ENCODE measurements at places on chromosomes 6 and 20.

DNA sequence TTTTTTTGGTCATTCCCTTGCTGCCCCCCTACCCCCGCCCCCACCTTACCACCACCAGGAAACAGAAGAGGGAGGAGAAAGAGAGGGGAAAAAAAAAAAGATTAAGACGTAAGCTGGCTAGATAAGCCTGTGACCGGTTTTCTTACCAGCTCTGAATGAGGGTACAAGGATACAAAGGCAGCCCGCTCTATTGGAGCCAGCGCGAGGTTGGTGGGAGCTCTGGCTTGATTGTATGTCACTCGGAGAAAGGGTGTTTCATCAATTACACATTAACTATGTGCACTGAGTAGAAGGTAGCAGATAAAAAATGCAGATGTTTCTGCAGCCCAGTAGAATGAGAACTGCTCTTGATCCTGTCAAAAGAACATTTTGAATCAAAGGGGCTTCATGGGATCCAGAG, 28.6 kb upstream of the OLIG3 start:
- no peak for DNase-seq

GRCh38 chr6:17703256-17703694, 3.5 kb downstream of the NUP153 start:
- DNase-seq = peak; percentile 69

DNA sequence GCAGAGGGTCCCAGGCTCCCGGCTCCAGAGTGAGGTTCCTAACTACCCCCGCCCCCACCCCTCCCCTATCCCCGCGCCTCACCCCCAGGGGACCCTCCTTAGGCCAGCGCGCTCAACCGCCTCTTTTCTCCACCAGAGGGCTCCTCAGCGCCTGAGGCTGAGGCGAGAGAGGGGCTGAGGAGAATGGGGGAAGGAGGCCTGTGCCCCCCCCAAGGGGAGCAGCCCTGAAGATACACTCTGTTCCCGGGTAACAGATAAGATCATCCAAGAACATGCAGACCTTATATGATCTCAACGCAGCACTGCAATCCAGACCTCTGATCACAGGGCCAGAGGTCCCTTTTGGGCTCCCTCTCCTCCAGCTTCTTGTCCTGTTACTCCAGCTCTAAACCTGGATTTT, 43.3 kb upstream of the MRPS10 start:
- peak; percentile 22 for DNase-seq

GRCh38 chr6:164924674-164925073, 384.7 kb downstream of the C6orf118 start:
- no peak for DNase-seq

GRCh38 chr20:35091816-35092523, 637 bp downstream of the TRPC4AP start:
- DNase-seq = peak; percentile 26

DNA sequence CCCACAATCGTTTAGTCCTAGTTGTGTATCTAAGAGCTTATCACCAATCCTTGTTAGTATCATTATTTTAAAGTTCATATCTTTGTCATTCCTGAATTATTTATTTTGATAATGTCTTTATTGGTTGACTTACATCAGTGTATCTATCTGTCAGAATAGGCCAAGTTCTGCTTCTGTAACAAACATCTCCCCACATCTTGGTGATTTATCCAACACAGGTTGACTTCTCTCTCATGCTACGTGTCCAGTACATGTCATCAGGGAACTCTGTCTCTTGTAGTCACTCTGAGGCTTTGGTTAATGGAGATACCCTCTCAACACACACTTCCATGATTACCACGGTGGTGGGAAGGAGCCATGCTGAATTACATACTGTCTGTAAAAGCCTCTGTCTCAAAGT, 38.4 kb downstream of the BANF2 start:
- DNase-seq = no peak

- no peak for DNase-seq
Observed at GRCh38 chr6:14353281-14353680, 235.7 kb downstream of the CD83 start.

GRCh38 chr20:3915691-3916090, 26.5 kb downstream of the PANK2 start:
- DNase-seq = no peak

GRCh38 chr6:110277100-110277665, 81.0 kb downstream of the METTL24 start:
- DNase-seq = no peak

DNA sequence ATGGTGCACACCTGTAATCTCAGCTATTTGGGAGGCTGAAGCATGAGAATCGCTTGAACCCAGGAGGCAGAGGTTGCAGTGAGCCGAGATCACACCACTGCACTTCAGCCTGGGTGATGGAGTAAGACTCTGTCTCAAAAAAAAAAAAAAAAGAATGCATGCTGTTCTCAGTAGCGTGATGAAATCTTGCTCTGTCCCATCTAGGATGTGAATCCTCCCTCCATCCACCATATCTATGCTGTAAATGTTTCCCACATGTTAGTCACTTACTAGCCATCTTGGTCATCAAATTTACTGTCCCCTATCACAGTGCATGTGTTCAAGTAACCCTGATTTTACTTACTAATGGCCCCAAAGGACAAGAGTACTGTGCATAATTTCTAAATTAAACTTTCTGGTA, 315.4 kb upstream of the TBX18 start:
- no peak for DNase-seq

GRCh38 chr6:78910591-78911171, 43.3 kb downstream of the IRAK1BP1 start:
- DNase-seq = peak; percentile 40

DNA sequence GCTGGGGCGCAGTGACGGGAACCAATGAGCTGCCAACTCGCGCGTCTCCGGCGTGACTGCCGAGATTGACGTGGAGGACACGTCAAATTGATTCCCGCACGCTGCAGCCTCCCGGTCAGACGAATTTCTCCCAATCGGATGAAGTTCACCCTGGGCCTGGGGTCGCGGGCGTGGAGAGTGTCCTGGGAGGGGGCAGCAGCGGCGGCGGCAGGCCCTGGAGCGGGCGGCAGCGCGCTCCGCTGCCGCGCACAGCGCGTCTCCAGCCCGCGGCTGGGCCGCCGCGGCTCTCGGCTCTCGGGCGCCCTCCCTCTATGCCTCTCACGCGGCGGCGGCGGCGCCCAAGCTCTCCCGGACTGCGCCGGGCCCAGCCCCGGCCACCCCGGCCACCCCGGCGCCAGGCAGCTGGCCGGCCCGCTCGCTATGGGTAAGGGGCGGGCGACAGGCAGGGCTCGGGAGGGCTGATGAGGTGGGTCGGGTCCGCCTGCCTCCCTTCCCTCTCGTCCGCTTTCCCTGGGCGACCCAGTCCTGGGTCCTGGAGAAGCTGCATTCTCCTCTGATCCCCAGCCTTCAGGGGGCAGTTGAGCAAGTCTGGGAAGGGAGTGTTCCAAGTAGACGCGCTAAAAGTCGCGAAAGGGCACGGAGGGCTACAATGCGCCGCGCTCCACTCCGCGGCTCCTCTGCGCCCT, at the start of gene PAX1:
PAX1 (plus strand) TSS at position 90 of the 686 bp plus-strand sequence; CDS start at position 139, 49 bp downstream.
- no peak for DNase-seq

DNA sequence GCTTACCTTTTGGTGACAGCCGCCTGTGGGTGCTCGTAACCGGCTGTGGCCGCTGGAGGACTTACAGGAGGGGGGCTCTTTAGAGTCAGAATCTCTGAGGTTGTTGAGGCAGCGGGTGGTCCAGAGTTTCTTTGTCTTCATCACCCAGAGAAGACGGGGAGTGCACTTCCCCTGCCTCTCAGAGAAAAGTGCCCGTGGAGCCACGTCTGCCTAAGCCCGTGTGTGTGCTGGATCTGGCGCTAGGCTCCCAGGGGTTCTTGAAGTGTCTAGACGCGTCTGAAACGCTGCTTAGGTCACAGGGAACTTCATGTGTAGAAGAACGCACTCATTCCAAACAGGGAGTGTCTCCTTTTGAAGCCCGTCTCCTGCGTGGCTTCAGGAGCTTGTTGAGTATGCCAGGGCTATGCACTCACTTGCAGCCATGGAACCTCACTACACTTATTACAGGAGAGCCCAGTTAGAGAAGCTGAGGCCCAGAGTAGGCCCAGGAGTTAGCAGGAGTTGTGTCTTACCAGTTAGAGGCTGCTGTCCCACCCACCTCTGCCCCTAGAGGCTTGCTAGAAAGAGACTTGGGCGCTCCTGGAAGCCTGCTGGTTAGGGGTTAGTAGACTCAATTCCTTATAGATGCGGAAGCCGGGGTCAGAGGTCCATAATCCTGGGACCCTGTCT, 1.3 kb downstream of the LSM14B start:
- DNase-seq = no peak

DNA sequence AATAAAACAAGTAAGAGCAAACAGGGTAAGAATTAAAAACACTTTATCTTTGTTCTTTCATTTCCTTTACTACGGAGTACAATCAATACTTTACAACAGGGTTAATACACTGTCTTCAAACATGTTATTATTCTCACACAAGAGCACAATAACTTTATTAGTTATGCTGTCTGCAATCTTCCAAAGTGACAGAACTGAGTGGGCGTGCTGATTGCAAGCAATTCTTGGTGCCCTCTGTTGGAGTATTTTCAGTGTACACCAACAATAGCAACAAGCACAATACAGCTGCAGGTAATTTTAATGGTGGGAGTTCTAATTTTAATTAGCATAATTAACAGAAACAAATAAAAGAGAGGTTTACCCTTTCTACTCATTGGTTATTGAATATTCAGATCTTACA, 33.9 kb upstream of the PTPRK start:
- no peak for DNase-seq

DNA sequence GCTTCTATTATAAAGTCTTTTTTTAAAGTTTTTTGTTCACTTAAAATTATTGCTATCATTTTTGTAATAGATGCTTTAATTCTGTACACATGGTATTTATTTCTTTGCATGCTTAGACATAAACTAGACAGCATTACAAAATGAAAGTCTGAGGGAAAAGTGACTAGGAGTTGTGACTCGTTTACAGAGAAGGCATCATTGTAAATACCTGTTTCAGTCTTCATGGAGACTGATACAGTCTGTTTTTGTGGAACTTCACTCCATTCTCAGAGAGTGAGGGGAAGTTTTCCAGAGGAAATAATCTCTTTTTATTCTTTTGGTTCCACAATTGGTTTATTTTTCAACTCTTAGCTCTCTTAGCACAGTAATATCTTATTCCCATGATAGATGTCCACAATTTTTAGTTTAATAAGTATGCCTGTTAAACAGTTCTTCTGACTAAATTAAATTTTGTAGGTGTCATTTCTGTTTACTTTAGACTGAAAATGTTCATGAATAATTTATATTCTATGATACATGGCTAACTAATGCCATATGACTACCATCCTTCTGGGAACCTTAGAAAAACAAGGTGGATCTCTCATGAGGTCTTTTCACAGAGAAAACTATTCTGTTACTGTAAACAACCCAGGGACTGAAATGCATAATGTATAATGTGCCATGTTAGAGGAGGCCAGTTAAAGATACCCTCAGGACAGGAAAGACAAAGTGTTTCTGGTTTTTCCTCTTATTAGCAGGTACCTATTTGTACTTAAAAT, 69.2 kb downstream of the MYO6 start:
- DNase-seq = no peak

DNA sequence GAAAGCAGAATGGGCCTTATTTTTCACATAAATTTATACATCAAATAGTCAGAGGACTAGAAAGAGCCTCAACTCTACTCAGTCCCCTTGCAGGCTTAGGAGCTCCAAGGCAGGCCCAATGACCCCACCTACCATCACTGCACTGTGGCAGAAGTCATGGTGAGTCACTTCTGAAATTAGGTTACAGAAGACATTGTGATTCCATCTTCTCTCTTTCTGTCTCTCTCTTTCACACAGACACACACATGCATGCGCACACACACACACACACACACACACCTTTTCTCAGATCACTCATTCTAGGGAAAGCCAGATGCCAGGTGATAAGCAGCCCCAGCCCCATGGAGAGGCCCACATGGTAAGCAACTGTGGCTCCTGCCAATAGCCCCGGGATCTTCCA, 103.8 kb downstream of the C6orf118 start:
- DNase-seq = no peak

DNA sequence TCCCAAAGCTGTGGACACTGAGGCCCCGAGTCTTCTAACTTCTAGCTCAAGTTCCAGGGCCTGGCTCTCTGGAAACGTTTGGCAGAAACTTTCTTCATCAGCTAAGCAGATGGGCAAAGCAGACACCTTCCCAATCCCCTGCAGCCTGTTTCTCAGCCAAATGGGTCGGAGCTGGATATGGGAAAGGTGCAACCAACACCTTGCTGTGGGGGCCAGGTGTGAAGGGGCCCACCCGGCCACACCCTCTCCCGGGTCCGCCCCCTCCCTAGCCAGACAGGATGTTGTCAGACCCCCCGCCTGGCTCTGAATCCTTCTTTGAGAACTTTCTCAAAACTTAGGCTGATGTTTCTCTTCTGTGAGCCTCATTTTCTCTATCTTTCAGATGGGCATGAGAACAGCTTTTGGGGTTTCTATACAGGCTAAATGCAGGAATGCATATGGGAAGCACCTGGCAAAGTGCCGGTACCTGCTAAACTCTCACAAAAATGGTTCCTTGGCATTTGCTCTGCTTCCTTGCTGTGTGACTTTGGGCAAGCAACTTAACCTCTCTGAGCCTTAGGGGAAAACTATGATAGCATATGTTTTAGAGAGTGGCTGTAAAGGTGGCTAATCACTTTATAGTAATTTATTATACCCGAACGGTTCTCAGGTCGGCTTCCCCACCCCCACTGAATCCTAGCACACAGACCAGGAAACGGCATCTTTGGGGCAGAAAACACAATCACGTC, 1.8 kb downstream of the SNAI1 start:
- DNase-seq = no peak

- no peak for DNase-seq
Observed at GRCh38 chr6:128235556-128235955, 284.8 kb downstream of the PTPRK start.

DNA sequence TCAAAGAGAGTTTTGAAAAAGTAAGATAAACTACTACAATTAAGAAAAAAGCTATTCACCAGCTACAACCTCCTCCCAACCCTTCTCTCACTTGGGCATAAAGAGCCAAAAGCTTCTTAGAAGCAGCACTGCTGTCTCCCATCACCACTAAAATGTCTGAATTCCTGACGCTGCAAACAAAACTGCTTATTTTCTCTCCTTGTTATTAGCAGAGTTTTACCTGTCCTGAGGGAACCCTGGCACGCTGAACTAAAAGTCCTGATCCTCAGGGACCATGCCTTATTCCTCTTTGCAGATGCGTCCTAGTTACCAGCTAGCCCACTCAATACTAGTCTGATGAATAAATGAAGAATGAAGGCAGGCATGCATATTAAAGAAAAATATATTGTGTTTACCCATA, 1.1 kb downstream of the HACE1 start:
- DNase-seq = peak; percentile 3

DNA sequence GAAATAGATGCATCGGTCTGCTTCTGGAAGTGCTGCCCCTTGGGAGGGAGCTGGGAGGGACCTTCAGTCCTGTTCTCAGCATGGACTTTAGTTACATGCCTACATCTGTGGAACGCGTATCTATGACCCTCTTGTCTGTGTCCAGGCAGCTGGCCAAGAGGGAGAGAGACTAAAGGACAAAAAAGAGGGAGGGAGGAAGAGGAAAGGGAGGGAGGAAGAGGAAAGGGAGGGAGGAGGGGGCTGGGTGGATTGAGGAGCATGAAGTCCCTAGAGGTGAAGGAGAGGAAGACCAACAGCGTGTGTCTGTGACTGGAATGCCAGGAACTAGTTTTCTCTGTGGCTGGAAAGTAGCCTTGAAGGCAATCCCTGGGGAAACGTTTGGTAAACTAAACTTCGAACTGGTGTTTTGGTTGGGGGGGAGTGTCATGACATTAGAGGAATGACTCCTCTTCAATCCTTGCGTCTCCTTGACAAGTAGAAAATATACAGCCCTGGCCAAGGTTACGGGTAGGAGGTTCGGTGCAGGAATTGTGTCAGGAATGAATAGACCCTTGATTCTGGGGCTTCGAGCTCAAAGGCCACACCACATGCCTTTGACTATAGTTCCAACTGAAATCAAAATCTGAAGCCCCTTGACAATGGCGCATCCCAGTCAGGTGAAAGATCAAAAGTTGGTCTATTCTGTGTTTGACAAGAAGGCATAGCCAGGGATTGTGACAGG, 52.0 kb upstream of the PLEKHG1 start:
- DNase-seq = no peak
